A549 (cell line): ENCODE measurements at places on chromosomes 11 and 22.

- DNase-seq = no peak
Observed at GRCh38 chr11:16032974-16033373, 323.4 kb downstream of the SOX6 start.

GRCh38 chr11:68741463-68741862, 9.9 kb downstream of the TESMIN start:
- DNase-seq = no peak

DNA sequence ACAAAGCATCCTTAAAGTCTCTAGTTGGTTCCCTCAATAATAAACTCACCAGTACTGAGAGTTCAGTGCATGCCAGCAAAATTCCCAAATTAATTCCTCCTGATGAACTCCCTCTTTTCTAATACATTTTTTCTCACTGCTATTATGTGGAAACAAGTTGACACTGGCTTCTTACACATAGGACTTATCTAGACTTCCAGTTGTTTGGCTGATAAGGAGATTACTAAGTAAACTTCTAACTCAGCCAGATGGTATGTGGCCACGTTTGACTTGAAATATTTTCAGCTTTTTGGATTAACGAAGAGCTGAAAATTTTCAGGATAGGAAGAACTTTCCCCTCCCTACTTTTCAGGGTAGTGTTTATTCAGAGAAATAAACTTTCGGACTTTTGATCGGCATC, 1154.2 kb upstream of the TENM4 start:
- DNase-seq = no peak

- DNase-seq = no peak
Observed at GRCh38 chr11:122163053-122163819, 47.2 kb upstream of the BLID start.

- DNase-seq = no peak
Observed at GRCh38 chr11:126231725-126232459, 20.3 kb downstream of the FAM118B start.

DNA sequence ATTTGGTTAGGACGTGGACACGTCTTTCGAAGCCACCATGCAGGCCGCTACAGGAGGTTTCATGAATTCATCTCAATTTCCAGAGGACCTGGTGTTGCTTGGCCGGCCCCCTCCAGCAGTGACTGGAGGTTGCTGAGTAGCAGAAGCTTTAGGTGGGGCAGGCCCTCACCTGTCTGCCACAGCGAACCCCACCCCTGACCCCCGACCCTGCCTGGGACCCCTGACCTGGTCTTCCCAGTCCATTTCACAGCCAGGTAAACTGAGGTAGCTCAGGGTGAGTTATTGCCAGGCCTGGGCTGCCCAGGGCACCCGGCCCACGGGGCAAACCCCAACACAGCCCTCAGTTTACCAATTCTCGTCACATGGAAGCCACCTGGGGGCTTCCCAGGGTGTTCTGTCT, 39.1 kb upstream of the SMIM38 start:
- no peak for DNase-seq

GRCh38 chr11:126090452-126090851, 27.8 kb upstream of the CDON start:
- no peak for DNase-seq

DNA sequence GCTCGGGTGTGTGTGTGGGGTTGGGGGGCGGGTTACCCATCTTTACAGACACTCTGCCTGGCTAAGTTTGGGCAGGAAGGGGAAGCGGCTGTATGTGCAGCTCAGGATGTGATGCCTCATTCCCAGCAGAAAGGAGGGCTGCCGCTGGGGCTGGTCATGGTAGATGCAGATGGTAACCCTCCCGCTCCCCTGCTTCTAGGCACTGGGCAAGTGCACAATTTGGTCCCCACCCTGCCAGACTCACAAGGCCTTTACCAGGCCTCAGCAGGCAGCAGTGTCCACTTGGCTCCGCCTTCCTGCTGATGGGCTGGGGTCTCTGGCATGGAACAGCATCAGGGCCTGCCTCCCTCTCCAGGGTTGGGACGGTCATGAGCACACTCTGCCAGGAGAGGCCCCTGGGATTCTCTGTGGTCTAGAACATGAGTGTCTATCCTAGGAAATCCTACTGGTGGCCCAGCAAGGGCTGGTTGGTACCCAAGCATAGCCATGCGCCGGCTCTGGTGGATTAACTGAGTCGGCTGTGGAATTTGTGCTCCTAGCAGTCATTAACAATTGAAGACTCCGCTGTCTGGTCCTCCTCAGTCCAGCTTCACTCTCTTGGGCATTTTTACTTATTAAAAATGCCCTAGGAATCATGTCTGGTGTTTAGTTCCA, 4.2 kb downstream of the LMO1 start:
- DNase-seq = no peak

GRCh38 chr11:18704045-18704645, 5.6 kb downstream of the TMEM86A start:
- DNase-seq = no peak

GRCh38 chr11:122656631-122657101, 1.1 kb downstream of the UBASH3B start:
- DNase-seq = peak; percentile 60

GRCh38 chr22:43925433-43926348, 2.1 kb downstream of the PNPLA3 start:
- no peak for DNase-seq

DNA sequence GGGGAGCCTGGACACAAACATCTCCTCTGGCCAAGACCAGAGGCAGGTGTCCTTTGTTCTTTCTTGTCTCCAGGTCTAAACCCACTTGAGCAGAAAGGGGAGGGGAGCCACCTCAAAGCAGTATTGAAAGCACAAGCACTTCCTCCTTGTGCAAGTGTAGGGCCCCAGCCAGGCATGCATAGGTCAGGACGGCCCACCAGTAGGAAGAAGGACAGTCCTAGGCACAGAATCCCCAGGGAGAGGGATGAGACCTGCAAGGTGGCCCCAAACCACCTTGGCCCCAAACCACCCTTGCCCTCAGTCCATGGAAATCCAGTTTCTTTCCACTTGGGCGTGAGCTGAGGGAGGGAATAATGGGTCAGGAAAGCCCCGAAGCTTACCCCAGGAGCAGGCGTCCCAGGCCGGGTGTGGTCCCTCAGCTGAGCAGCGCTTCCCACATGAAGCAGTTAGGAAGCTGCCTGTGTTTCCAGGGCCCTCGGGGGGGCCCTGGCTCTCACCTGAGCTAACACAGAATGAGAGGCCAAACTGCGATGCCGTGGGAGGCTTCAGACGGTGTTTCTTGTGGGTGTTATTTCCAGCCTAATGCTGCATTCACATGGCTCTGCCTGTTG, 20.4 kb upstream of the IGSF9B start:
- DNase-seq = no peak

- DNase-seq = no peak
Observed at GRCh38 chr11:72426103-72426757, 8.1 kb downstream of the CLPB start.

GRCh38 chr11:12618743-12619540, 55.3 kb upstream of the TEAD1 start:
- no peak for DNase-seq

DNA sequence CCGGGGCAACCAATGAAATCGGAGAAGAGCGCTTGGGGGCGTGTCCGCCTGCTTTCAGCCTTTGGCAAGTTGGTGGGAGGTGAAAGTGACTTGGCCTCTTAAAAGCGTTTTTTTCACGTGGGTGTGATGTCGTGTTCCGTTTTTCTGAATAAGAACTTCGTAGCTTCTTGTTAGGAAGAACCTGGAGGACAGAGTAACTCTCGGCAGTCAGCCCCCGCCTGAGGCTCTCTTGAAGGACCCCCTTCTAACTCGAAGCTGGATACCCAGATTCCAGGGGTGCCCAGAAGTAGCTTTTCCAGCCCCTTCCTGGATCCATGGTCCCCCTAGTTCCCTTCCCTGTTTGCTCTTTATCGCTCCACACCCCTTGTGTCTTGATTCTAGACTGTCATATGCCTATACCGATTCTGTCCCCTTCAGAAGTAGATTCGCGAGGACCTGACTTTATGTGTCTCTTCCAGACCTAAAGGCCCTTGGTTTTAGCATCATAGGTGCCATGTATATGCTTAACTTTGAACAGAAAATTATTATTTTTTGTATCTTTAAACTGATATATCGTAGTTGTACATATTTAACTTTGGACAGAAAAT, 915 bp upstream of the OSBP start:
- no peak for DNase-seq

GRCh38 chr22:19761725-19762567, 1.4 kb downstream of the TBX1 start:
- no peak for DNase-seq

GRCh38 chr11:103946793-103947545, 89.5 kb upstream of the DDI1 start:
- no peak for DNase-seq

DNA sequence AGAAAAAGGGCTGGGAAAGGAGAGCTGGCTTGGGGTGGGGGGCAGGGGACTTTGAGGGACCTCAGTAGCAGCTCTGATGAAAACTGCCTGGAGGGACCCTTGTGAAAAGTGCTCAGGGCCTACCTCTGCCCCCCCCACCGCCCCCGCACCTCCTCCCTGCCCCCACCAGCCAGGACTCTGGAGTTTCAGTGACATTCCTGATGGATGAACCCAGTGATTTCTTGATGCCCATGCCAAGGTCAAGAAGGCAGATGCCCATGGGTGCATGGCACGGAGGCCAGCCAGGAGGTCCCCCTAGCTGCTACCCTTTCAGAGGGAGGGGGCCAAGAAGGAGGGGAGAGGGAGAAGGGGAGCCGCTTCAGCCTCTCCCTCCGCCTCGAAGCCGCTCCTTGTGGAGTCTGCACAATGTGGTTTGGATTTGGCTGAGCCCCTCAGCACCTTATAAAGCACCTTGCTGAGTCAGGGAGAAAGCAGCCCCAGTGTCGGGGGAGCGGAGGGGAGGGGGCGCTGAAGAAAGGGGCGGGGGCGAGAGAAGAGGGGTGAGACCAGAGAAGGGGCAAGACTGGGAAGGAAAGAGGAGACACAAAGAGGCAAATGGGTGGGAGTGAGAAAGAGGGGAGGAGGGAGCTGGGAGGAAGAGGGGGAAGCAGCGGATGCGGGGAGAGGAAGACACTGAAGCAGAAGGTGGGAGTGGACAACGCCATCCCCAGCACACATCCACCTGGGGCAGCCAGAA, 2.1 kb upstream of the CLCF1 start:
- peak; percentile 52 for DNase-seq

DNA sequence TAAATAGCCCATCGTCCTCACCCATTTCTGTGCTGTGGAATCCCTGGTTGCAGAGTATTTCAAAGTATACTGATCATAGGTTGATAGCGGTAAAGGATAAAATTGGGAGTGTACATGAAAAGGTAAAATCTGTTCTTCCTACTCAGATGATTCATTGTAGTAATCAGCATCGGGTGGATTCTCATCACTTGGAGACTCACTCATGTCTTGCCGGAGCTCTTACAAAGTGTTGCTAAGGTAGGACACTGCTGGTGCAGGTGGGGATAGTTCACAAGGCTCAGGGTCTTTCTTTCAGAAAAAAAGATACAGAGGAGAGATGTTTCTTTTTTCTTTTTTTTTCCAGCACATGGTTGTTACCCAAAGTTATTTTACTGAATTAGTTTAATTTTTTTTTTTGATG, 84.8 kb downstream of the MTNR1B start:
- no peak for DNase-seq

- DNase-seq = peak; percentile 37
Observed at GRCh38 chr22:35961480-35962295, 66.9 kb downstream of the RBFOX2 start.

DNA sequence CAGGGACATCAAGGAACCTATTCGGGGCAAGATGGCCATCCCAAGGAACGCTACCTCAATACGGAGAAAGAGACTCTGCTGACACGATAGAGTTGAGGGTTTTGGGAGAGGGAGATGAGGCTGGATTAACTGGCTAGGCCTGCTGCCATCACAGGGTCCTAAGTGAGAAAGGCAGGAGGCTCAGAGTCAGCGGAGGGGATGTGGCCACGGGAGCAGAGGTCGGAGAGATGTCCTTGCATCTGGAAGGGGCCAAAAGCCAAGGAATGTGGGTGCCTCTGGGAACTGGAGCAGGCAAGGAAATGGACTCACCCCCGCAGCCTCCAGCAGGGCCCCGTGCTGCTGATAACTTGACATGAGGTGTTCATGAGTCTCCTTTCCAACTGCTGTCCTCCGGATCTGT, 31.0 kb upstream of the RFPL3 start:
- DNase-seq = no peak

- DNase-seq = no peak
Observed at GRCh38 chr22:20063271-20064139, 16.5 kb upstream of the DGCR8 start.

DNA sequence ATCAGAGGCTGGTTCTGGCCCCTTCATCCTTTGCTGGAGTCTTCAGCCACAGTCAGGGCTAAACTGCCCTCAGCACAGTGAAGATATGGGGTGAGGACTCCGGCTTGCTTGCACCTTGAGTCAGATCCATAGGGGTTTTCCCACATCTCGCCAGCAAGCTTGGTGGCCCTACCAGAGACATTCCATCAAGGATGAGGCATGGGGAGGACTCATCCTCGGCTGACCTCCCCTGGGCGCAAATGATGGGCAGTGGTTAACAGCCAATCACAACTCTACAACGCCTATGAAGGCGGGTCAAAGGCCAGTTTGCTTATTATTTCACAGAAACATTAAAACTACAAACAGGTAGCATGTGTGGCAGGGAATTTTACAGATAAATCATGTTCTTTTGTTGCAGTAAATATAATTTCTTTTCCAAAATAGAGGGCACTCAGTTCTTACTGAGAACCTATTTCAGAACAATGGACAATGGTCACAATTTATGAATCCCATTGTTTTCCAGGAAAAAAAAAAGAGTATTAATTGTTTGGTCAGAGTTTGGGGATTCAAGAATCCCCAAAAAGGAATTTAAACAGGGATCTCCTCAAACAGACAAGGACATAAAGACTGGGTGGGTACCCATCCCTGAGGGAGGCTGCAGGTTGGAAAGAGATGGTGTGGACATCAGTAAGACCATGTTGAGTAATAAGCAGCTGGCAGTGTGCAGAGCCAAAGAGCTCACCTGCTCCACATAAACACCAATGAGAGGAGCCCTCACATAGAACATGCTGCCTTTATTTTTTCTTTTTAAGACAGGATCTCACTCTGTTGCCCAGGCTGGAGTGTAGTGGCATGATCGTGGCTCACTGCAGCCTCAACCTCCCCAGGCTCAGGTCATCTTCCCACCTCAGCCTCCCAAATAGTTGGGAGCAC, 14.8 kb downstream of the PLAAT3 start:
- peak; percentile 97 for DNase-seq
